ENCODE measurements at places on chromosomes 2 and 18. TPM values are rescaled to one million over a fixed set of nuclear protein-coding genes. Genes with fewer than 3 reads are reported as not detected.

Gene HAAO
- total RNA-seq = not detected

Gene WDCP
- 5.9 TPM for total RNA-seq

Gene ABCB11
- not detected for total RNA-seq

Gene KCNJ13
- total RNA-seq = not detected

Gene APOB
- not detected for total RNA-seq

Gene PMAIP1
- 61.3 TPM for total RNA-seq

Gene AMER3
- total RNA-seq = not detected

Gene ANTXR1
- 19.0 TPM for total RNA-seq

Gene SERPINB5
- 0.45 TPM for total RNA-seq

Gene LYG1
- total RNA-seq = 0.45 TPM

Gene CHPF
- total RNA-seq = 106 TPM

Gene C2orf15
- total RNA-seq = 0.41 TPM

Gene CTAGE1
- not detected for total RNA-seq

Gene CPO
- not detected for total RNA-seq

Gene ARHGAP28
- total RNA-seq = 2.9 TPM

Gene ID2
- total RNA-seq = 9.9 TPM

Gene RPL37A
- 3,022 TPM for total RNA-seq

Gene UGT1A5
- total RNA-seq = not detected

Gene PDCL3
- 23.4 TPM for total RNA-seq

Gene COL6A3
- total RNA-seq = 7.3 TPM

Gene KLHL41
- total RNA-seq = 0.45 TPM

Gene TACR1
- not detected for total RNA-seq

Gene SPC25
- total RNA-seq = 9.7 TPM

Gene ACTG2
- not detected for total RNA-seq

Gene CIB4
- total RNA-seq = not detected

Gene HJURP
- total RNA-seq = 32.4 TPM

Gene RAD51AP2
- total RNA-seq = 0.11 TPM

Gene PIEZO2
- 3.7 TPM for total RNA-seq

Gene OLA1
- 121 TPM for total RNA-seq

Gene MC4R
- 0.23 TPM for total RNA-seq

Gene EFEMP1
- 44.5 TPM for total RNA-seq

Gene TMEM37
- total RNA-seq = not detected

Gene TDRD15
- not detected for total RNA-seq

Gene SALL3
- total RNA-seq = not detected

Gene ARHGAP25
- 0.91 TPM for total RNA-seq

Gene ACADL
- total RNA-seq = 0.23 TPM

Gene ABCG8
- total RNA-seq = not detected

Gene RTP5
- not detected for total RNA-seq

All from A375 (cell line).